ENCODE measurements at places on chromosomes 1 and 21.
A peak's percentile ranks its signal among the peaks of the same experiment; 100 is the strongest.

DNA sequence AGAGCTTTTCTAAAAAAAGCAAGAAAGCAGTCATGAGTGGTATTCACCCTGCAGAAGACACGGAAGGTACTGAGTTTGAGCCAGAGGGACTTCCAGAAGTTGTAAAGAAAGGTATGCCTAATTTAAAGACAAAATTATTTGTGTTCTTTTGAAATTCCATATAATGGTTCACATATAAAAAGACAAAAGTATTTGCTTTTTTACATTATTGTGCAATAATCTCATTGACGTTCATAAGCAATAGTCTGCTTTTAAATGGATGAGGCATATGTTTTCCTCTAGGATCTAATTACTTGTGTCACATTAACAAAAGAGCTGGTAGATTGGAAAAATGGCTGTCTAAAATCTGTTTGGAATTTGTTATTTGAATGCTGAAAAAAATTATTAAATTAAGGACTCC, 54.3 kb downstream of the CENPF start:
- no peak for DNase-seq

DNA sequence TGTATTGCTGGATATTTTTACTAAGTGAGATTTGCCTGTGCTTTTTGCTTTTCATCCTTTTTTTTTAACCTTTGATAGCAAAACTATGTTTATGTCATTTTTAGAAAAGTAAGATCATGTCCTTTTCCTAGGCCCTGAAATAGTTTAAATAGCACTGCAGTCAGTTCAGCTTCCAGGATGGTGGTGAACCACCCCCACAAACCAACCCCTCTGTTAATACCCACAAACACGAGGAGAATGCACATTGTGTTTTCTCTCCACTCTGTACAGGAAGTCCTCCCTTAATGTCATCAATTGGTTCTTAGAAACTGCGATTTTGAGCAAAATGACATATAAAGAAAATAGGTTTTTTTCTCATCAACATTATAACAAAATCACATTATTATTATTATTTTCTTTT, 117.7 kb upstream of the DSCAM start:
- no peak for DNase-seq

DNA sequence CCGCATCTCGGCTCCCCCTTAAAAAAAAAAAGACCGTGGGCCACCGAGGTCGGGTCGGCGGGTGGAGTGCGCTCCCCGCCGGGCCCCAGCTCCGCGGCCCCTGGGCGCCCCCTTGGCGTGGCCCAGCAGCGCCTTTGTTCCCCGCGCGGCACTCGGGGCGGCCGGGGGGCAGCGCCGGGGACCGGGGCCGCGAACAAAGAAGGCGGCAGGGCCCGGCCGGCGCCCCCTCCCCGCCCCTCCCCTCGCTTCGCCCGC, 571 bp downstream of the MARCKSL1 start:
- no peak for DNase-seq

DNA sequence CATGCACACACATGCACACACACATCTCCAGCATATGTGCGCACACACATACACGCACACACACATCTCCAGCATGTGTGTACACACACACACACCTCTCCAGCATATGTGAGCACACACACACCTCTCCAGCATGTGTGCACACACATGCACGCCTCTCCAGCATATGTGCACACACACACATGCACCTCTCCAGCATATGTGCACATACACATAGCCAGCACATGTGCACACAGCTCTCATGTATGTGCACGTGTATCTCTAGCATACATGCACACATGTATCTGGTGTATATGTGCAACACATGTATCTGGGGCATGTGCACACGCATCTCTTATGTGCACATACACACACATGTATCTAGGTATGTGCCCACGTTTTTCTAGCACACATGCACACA, 57.9 kb downstream of the SLC19A1 start:
- DNase-seq, result no peak

DNA sequence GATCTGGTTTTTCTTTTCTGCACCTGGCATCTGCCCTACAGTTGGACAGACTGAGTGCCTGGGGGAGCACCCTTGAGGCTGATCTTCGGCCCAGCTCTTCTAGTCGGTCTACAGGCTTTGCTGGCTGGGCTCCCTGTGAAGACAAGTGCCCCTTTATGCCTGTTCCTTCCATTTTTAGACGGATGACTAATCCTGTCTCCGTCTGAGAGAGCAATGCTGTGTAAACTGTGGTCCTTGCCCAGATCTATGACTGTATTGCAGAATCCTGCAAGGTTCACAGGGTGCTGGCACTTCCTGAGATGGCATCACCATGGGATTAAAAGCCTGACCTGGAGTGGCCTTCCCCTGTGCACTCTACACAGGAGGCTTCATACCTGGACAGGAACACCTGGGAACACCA, 47.6 kb upstream of the SAMD13 start:
- DNase-seq, result no peak

GRCh38 chr1:23610677-23611076, 51.4 kb upstream of the ID3 start:
- no peak for DNase-seq

- DNase-seq, result no peak
These were observed 54.2 kb downstream of the FBXO2 start for GRCh38 chr1:11599891-11600576.

DNA sequence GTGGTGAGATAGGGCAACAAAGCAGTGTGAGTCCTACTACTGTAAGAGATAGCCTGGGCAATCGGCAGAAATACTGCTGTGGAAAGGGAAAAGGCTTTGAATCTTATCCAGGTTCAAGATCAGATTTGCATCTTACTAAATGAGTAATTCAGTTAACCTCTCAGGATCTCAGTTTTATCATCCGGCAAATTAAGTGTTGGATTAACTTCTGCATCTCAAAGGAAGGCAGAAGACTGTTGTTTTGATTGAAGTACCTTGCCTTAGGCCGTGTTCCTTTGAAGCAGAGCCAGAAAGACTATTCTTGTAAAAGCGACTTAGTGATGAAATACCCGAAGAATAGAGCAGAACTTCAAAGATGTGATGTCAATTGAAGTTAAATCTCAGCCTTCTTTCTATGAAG, 612.9 kb upstream of the USP24 start:
- no peak for DNase-seq

- no peak for DNase-seq
These were observed 19.2 kb downstream of the FMO2 start for GRCh38 chr1:171204296-171204695.

DNA sequence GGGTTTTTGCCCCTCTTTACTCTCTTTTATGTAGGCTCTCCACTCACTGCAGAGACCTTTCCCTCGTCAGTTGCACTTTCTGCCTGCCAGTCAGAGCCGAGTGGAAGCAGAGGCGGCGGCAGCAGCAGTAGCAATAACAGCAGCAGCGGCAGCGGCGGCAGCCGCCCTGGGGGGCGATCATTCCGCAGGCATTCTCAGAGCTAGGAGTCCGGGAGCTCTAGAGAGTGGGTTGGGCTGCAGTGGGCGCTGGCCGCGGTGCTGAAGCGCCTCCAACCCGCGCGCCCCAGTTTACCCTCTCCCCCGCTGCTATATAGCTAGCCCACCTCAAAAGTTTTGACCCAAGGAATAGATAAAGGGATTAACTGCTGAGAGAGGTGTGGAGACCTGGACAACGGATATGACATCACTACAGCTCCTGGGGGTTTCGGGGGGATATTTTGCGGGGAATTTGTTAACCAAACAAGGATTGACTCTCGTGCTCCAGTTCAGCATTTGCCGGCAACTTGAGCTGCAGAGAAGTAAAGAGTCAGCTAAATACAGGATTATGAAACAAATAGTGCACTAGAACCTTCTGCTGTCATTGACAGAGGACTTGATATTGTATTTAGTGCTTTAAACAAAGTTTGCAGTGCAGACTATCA, at the start of gene OLFM3:
TSS of gene OLFM3 (minus strand) at position 102 of the 641 bp plus-strand sequence.
- no peak for DNase-seq

DNA sequence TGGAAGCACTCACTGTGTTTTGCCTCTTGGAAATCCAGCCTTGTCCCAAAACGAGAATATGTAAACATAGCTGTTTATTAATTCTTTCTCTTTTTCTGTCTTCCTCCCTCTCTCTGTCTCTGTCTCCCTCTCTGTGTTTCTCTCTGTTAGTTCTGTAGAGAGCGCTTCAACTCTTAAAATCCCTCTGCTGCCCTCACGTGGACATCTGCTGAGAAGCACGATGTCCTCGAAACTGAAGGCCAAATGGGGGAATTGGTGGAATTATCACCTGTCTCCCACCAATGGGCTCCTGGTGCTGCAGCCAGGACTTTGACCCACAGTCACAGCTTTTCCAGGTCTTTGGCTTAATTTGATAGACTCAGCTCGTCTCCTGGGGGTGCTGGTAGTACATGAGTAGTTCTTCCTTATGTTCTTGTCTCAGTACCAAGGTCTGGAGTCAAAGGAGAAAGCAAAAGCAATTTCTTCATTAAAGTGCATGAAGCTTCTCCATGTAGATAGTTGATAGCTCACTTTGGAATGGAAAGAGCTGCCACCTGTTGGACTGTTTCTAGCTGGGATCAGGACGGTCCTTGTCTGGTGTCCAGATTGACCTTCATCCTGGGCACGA, 5.5 kb upstream of the GBP6 start:
- peak; percentile 16 for DNase-seq

GRCh38 chr1:145884675-145885074, 991 bp downstream of the ANKRD35 start:
- DNase-seq, result no peak

DNA sequence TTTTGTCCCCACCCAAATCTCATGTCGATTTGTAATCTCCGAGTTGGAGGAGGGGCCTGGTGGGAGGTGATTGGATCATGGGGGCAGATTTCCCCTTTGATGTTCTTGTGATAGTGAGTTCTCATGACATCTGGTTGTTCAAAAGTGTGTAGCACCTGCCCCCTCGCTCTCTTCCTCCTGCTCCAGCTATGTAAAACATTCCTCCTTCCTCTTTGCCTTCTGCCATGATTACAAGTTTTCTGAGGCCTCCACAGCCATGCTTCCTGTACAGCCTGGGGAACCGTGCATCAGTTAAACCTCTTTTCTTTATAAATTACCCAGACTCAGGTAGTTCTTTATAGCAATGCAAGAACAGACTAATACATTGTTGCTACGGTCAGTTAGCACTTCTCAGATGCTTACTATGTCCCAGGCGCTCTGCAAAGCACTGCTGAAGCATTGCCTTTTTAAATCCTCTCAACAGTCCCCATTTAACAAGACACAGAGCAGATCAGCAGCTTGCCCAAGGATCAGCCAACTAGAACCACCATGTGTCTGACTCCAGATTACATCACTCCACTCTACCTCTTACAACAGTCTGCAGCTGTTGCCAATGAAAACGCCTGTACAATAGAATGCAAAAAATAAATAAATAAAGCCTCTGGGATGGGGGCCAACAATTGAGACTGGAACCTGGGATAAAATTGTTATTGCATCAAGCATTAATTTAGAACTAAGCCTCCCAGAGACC, 52.4 kb upstream of the USP1 start:
- DNase-seq, result peak; percentile 99

DNA sequence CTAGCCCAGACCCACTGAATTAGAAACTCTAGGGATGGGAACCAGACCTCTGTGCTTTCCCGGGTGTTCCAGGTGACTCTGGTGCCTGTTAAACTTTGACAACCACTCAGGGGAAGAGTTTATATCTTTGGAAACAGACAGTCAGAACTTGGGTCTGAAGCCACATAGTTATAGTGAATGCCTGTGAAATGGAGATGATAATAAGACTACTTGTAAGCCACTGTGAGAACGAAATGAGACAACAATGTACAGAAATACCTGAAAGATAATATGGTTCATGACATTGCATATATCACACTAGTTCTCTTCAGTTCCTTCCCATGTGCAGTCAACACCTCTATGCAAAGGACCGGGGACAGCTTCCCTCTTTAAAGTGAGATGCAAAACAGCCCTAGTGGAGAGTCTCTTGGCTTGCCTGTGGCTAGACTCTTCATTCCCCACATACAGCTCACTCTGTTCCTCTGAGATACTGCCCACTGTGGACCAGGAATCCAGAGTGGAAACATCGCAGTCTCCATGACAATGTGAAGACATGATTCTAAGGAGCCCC, 287.5 kb downstream of the ASTN1 start:
- no peak for DNase-seq

- no peak for DNase-seq
These were observed 24.1 kb downstream of the MROH9 start for GRCh38 chr1:170959385-170959784.

DNA sequence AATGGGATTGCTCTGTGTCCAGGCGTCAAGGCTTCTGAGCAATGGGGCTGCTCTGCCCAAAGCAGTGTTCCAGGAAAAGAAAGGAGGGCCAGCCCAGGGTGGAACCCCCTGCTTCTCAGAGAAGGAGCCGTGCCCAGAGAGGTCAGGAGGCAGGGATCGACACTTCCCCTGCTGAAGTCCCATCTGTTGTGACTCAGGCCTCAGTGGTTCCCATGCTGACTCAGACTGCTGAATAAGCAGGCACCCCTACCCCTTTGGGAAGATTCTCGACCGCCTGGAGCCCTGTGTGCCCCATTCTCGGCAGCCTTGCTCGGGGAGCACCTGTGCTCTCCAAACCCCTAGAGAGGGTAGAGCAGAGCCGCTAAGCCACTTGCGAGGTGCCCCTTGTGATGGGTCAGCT, 23.9 kb downstream of the PKP1 start:
- DNase-seq, result no peak

DNA sequence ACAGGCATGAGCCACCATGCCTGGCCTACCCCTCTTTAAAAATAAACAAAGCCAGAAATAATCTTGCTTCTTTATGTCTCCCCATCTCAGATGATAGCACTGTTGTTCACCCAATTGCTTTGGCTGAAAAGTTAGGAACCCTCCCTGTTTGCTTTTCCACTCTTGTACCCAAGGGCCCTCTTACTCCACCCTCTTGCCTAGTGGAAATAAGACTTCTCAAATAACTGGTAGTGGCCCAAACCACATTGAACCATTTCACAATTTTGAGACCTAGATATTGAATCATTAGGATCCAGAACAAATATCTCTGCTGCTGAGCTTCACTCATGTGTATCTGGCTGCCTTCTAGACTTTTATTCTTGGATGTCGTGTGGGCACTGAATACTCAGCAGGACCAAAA, 37.7 kb downstream of the RNF220 start:
- no peak for DNase-seq

GRCh38 chr1:100090471-100090870, 42.3 kb downstream of the SASS6 start:
- no peak for DNase-seq

GRCh38 chr1:94528299-94528698, 13.3 kb downstream of the F3 start:
- peak; percentile 8 for DNase-seq

DNA sequence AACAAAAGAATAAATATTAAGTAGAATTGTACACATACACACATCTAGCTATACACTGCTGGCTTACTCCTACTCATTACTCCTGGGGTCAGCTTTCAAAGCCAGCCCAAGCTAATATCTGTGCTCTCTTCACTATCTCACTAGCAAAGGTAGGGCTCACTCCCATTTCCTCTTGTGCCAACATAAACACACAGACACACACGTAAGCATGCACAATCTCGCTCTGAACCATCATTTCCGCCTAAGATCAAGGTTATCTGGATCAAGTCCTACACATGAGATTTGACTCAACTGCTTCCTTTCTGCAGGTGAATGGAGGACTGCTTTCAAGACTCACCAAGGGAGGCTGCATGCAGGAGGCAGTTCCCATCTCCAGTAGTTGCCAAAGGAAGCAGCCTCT, 28.8 kb upstream of the MTMR11 start:
- DNase-seq, result no peak

GRCh38 chr1:175481126-175482070, 262.0 kb downstream of the TNR start:
- peak; percentile 62 for DNase-seq

- DNase-seq, result no peak
These were observed 46.6 kb upstream of the C1orf105 start for GRCh38 chr1:172373864-172374263.

GRCh38 chr21:35906586-35906985, 153.7 kb downstream of the SETD4 start:
- no peak for DNase-seq

GRCh38 chr1:84143796-84144565, at the start of gene PRKACB:
Gene PRKACB, plus strand, starts transcription at chr1:84144271. Its CDS starts 91 bp downstream, at chr1:84144362.
- DNase-seq, result no peak
